ENCODE measurements at places on chromosomes 4 and X.

DNA sequence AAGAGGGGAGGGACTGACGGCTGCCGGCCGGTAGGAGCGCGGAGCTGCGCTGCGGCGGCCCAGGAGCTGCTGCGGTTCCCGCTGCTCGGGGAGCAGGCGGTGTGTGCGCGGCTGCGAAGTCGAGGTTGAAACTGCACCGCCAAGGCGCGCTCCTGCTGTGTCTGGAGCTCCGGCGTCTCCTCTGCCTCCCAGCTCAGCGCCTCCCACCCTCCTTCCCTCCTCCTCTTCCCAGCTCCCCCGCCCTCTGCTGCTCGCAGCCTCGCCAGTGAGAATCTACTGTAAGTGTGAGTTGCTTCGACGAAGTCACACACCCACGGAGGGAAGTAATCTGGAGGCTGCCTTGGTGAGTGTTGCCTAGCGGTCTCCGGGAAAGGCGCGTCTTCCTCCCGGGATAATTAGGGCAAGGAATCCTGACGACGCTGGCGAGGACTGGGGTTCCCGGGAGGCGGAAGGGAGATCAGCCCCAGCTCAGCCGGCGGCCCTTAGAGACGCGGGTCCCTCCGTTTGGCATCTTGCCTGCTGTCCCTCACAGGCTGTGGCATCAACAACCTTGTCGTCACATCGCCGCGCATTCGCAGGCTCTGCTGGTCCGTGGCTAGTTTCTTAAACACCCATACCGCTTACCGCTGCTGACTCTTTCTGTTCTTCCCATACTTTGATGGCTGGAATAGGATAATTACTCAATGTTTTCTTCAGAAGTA, at the start of gene EPHA5:
Gene EPHA5, minus strand, starts transcription at position 159 of the 701 bp plus-strand sequence. CDS start 747 bp downstream, outside the sequence.
- DNase-seq, result peak; percentile 25

GRCh38 chr4:8015512-8015911, 75.9 kb upstream of the AFAP1 start:
- no peak for DNase-seq

- DNase-seq, result no peak
These were observed 69.6 kb downstream of the MAML3 start for GRCh38 chr4:140084385-140084784.

- no peak for DNase-seq
These were observed 123.4 kb downstream of the SPCS3 start for GRCh38 chr4:176443117-176443516.

DNA sequence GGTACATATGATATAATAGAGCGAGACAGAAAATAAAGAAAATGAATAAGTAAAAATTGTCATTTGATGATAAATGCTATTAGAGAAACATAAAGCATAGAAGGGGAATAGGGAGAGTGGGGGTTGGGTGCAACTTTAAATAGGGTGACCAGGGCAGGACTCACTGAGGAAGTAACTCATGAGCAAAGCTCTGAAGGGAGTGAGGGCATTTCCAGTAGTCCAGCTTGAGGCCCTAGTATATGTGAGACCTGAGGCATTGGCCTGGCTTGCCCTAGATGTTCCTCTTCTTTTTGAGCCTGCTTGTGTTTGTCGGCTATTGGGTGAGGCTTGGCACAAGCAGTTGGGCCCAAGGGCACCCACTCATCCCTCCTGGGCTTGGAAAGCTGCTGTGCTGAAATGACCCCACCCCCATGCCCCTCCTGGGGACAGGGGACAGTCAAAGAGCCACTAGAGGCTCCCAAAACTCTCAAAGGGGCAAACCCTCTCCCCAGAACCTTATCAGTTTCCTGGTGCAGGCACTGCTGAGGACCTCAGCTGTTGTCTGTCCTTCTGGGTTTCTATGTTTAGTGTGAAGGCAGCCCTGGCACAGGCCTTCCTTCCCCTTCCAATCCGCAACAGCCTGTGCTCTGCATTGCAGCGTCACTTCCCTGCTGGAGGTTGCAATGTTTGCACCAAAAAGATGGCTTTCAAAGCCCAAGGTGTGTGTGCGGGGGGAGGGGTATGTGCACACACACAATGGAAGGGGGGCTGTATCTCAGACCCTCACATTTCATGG, 40.1 kb downstream of the APLN start:
- no peak for DNase-seq

GRCh38 chr4:101264993-101265815, 82.1 kb downstream of the PPP3CA start:
- no peak for DNase-seq

GRCh38 chr4:17128268-17128667, 229.8 kb upstream of the LDB2 start:
- no peak for DNase-seq

DNA sequence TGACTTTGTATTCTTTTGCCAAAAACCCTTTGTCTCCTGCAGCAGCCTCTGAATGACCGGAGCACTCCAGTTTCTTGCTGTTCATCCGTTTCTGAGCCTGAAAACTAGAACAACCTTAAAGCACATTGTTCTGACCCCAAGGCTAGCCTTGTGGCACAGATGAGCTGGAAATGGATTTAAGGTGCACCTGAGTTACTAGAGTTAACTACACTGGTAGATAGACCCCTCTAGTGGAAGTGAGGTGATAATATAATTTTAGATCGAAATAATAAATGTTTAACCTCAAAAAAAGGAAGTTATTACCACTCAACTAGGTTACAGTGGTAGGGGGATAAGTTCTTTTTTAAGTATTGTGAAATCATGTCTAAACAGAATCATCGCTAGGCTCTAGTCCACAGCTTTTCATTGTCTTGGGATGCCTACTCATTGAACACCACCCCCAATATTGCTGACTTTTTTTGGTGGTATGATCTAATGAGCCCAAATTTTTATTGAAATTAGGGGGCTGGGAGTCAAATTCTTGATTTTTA, 2.7 kb downstream of the PLS3 start:
- DNase-seq, result no peak

- DNase-seq, result no peak
These were observed 197.2 kb upstream of the ZFP42 start for GRCh38 chr4:187798385-187798784.

GRCh38 chr4:82194329-82194728, 179.5 kb downstream of the HNRNPD start:
- no peak for DNase-seq

GRCh38 chrX:45668686-45669443, 468.2 kb upstream of the DIPK2B start:
- no peak for DNase-seq

DNA sequence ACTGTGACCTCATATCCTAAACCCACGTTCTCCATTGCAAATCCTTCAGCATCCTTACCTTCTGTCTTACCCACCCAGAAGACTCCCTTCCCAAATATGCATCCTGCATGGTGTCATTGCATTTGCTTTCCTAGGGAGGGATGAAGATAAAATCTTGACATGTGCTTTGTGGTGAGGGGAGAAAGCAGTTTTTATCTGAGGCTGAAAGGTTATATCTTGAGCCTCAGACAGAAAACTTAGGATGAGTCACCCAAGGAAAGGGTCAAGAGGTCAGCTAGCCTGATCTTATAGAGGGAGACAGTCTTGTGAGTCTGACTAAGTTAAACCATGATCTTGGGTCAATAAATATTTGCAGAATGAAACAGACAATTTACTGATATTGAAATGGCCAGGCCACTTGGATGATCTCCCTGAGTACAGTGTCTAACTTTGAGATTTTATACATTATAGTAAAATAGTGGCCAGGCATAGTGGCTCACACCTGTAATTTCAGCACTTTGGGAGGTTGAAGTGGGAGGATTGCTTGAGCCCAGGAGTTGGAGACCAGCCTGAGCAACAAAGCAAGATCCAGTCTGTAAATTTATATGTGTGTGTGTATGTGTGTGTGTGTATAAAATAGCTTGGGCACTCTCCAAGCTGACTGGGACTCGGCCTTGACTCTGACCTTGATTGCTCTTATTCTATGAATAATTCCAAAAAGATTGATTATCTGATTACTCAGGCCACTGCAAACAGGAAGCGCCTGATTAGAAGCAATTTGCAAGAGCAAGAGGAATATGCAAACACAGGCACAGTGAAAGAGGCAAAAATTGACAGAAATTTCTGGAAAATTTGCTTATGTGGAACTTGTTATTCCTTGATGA, 15.4 kb upstream of the FAM9C start:
- DNase-seq, result no peak

- DNase-seq, result no peak
These were observed 139.7 kb downstream of the MAPK10 start for GRCh38 chr4:86220121-86220520.

- no peak for DNase-seq
These were observed 16.9 kb downstream of the ACTRT1 start for GRCh38 chrX:128035318-128035717.

All from MM.1S (cell line).